CD4-positive, alpha-beta T cell treated with Interleukin-1 beta for 1 hour (primary cell): ENCODE measurements at places on chromosomes 13 and 19.

GRCh38 chr13:113823771-113824170 lies 40.1 kb downstream of the GAS6 start:
- DNase-seq: no peak

- DNase-seq: no peak
Observed at GRCh38 chr19:1845642-1846041, 2.6 kb downstream of the REXO1 start.

- no peak for DNase-seq
Observed at GRCh38 chr19:56137405-56137804, 3.7 kb upstream of the ZNF444 start.

- no peak for DNase-seq
Observed at GRCh38 chr13:34507630-34508029, 434.4 kb upstream of the NBEA start.

DNA sequence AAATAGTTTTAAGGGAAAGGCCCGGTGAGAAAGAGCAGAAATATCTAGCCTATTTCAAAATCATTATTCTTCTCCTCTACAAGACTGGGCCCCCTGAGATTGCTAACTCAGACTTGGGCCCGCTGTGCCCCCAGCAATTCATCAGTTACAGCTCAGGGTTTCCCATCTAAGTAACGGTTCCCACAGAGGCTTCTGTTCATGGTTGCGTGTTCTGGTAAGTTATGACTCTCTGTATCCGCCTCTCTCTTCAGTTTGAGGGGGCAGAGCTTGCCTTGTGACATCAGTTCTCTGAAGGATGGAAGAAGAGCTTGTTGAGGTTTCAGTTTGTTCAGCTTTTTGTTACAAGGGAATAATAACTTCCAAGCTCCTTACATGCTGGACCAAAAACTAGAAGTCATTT lies 11.6 kb downstream of the ZNF57 start:
- DNase-seq: no peak

DNA sequence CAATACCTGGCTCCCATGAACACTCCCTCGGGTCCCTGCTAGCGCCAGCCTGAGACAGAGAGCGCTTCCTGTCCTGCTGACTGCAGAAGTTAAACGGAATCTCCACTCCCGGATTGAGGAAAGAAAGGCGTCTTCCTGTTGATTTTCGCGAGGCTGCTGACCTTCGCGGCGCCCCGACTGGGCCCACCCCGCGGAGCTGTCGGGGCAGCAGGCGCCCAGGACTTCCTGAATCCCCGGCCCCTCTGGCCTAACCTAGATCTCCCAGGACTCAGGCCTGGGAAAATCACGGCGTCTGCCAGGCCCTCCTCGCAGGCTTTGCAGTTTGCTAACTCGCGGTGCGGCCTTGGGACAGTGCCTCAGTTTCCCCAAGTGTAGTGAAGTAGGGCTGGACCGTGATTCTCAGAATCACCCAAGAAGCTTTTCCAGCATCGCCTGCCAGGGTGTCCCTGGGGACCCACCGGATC lies 108.8 kb downstream of the KCTD15 start:
- DNase-seq: no peak

- DNase-seq: peak; percentile 55
Observed at GRCh38 chr13:32737111-32737571, 150.9 kb downstream of the PDS5B start.

DNA sequence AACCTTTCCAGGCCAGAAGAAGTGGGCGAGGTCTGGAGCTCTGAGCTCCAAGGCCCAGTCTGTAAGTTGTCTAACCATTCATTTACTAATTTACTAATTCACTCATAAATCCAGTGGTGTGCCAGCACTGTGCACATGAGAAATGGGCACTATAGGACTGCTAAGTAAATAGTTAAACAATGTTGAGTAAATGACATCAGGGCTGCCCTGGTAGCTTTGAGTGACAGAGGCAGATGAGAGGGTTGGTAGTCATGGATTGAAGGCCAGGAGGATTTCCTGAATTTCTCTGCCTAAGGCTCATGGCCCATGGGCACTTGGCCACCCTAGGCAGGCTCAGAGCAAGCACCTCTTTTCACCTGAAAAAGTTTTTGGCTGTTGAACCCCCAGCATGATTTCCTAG lies 216.9 kb upstream of the RXFP2 start:
- no peak for DNase-seq

DNA sequence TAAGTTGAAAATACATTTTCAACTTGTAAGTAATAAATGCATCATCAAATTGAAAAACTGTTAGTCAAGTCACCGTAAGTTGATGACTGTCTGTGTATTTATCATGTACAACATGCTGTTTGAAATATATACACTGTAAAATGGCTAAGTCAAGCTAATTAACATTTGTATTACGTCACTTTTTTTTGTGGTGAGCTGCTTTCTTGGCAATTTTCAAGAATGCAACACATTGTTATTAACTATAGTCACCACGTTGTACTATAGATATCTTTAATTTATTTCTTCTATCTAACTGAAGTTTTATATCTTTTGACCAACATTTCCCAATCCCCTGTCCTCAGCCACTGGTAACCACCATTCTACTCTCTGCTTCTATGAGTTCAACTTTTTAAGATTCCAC lies 57.0 kb downstream of the RBM26 start:
- no peak for DNase-seq

DNA sequence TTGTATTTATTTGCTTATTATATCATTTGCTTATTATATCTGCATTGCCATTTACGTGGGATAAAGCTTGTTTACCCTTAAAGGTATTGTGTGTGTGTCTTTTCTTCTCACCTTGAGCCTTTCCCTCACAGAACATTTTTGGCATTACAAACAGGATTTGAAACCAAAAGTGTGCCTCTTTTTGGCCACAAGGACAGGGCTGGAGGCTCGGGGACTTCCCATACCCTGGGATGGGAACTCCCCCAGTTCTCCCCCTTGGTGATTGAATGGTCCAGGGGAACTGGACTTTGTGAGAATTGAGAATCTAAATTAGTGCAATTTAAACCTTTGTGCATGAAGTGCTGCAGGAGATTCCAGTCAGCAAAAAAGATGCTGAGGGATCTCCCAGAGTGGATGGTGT lies 2.4 kb upstream of the ZNF506 start:
- no peak for DNase-seq

GRCh38 chr19:43408043-43408442 lies 6.6 kb upstream of the TEX101 start:
- no peak for DNase-seq

GRCh38 chr13:40502236-40502635 lies 164.2 kb downstream of the FOXO1 start:
- DNase-seq: no peak

DNA sequence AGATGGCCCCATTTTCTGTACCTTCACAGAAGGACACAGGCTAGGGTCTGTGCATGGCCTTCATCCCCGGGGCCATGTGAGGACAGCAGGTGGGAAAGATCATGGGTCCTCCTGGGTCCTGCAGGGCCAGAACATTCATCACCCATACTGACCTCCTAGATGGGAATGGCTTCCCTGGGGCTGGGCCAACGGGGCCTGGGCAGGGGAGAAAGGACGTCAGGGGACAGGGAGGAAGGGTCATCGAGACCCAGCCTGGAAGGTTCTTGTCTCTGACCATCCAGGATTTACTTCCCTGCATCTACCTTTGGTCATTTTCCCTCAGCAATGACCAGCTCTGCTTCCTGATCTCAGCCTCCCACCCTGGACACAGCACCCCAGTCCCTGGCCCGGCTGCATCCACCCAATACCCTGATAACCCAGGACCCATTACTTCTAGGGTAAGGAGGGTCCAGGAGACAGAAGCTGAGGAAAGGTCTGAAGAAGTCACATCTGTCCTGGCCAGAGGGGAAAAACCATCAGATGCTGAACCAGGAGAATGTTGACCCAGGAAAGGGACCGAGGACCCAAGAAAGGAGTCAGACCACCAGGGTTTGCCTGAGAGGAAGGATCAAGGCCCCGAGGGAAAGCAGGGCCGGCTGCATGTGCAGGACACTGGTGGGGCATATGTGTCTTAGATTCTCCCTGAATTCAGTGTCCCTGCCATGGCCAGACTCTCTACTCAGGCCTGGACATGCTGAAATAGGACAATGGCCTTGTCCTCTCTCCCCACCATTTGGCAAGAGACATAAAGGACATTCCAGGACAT lies 7.0 kb upstream of the CEACAM7 start:
- no peak for DNase-seq

DNA sequence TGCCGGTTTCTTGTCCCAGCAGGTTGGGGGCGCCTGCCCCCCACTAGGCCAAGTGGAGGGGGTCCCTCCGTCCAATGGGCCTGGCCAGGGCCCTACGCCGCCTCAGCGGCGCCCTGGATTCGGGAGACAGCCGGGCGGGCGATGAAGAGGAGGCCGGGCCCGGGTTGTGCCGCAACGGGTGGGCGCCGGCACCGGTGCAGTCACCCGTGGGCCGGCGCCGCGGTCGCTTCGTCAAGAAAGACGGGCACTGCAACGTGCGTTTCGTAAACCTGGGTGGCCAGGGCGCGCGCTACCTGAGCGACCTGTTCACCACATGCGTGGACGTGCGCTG lies 6.2 kb downstream of the KCNJ14 start:
- no peak for DNase-seq

- DNase-seq: no peak
Observed at GRCh38 chr19:54109651-54110050, 5.8 kb downstream of the TFPT start.

DNA sequence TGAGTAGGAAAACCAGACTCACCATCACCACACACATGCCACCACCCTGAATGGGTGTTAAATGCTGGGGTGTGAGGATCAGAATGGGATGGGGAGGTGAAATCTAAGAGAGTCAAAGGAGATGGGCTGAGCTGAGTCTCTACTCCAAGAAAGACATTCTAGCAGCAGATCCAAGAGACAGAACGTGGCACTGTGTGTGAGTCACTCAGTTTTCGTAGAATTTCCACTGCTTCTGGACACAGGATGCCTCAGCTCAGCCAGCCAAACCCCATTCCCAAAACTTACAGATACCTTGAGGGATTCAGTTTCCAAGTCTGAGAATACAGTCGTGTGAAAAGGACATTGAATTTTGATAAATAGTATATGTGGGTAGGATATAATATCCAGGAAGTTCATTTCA lies 7.3 kb upstream of the CYP2A7 start:
- no peak for DNase-seq

GRCh38 chr13:59356607-59357006 lies 807.1 kb downstream of the DIAPH3 start:
- no peak for DNase-seq

GRCh38 chr19:5832061-5832460 lies 7.4 kb downstream of the FUT6 start:
- DNase-seq: no peak

DNA sequence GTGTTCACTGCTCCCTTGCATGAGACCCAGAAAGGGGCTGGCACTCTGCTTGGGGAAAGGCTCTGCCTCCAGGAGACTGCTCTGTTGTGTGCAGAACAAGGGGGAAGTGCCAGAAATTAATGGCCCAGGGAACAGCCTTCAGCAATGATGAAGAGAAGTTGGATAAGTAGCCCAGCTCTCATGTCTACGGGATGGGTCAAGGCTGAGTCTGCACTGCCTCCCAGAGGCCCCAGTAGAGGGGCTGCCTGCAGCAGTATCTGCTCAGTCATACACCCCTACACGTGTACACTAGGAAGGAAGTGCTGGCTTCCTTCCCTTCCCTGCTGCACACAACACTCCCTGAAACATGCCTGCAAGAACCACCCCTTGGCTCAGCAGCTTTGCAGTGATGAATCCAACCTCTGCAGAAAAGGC lies 54.6 kb upstream of the URI1 start:
- no peak for DNase-seq

GRCh38 chr19:53847555-53847954 lies 20.1 kb upstream of the MYADM start:
- no peak for DNase-seq

GRCh38 chr13:112784811-112785482 lies 95.1 kb downstream of the ATP11A start:
- no peak for DNase-seq

GRCh38 chr13:70162141-70162540 lies 53.9 kb upstream of the KLHL1 start:
- no peak for DNase-seq

DNA sequence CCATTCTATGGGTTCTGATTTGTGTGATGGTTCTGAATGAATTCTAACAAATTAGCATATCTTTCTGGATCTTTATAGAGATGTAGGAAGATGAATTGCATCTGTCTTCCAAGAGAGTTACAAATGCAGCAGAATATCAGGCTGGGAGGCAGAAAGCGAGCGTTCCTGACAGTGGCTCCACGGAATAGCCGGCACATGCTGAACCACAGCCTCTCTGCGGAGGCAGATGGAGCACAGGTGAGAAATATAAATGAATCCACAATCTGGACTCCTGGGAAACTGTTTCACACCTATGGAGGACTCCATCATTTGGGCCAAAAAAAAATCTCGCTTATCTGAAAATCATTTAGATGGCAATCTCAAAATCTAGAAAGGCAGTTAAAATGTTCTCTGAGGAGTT lies 34.5 kb upstream of the WASF3 start:
- no peak for DNase-seq

- no peak for DNase-seq
Observed at GRCh38 chr13:34070544-34071303, 252.8 kb downstream of the RFC3 start.

DNA sequence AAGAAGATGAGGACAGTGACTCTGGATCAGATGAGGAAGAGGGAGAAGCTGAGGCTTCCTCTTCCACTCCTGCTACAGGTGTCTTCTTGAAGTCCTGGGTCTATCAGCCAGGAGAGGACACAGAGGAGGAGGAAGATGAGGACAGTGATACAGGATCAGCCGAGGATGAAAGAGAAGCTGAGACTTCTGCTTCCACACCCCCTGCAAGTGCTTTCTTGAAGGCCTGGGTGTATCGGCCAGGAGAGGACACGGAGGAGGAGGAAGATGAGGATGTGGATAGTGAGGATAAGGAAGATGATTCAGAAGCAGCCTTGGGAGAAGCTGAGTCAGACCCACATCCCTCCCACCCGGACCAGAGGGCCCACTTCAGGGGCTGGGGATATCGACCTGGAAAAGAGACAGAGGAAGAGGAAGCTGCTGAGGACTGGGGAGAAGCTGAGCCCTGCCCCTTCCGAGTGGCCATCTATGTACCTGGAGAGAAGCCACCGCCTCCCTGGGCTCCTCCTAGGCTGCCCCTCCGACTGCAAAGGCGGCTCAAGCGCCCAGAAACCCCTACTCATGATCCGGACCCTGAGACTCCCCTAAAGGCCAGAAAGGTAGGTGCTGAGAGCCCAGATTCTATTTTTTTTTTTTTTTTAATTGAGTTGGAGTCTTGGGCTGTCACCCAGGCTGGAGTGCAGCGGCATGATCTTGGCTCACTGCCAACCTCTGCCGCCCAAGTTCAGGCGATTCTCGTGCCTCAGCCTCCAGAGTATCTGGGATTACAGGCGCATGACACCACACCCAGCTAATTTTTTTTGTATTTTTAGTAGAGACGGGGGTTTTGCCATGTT lies 2.3 kb downstream of the PPP1R15A start:
- peak; percentile 59 for DNase-seq
